Immature natural killer cell (primary cell): ENCODE measurements at places on chromosomes 1 and 21.

DNA sequence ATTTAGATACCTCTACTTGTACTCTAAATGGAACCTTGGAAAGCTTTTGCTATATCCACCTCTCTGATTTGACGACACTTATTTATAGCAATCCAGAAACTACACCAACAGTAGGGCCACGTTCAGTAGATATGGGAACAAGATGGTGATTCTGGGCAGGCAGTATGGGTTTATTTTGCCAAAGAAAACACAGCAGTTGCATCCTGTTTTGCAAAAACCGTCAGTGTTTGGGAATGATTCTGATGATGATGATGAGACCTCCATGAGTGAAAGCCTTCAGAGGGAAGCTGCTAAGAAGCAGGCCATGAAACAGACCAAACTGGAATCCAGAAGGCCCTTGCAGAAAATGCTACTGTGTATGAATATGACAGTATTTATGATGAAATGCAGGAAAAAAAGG lies 41.5 kb upstream of the NEXN start:
- DNase-seq = no peak

DNA sequence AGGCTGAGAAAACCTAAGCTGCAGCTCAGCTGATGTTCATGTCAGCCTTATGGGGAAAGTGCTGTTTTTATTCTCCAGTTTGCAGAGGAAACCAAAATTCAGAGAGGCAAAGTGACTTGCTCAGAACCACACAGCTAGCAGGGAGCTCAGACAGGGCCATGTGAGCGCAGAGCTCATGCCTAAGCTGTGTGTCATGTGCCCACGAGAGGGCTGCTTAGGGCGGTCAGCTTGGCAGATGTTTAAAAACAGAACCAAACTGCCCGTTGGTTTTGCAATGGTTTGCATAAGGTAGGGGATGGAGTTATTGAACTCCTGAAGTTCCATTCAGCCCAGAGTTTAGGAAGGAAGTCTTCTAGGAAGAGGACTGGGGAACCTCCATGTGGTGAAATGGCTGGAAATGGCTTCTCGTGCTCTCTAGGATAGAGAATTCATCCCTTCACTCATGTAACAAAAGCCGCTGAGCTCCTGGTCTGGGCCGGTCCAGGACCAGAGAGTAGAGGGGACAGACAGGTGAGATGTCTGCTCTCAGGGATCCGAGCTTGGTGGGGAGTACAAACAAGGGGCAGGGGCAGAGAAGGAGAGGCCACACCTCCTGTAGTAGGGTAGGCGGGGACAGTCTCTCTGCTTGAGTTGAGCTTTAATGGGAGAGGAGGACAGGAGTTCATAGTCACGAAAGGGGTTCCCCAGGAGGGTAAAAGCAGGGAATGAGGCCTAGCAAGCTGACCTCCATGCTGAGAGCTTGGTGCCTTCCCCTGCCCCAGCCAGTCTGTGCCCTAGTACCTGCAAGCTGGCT lies 46.9 kb downstream of the ARHGEF10L start:
- no peak for DNase-seq

DNA sequence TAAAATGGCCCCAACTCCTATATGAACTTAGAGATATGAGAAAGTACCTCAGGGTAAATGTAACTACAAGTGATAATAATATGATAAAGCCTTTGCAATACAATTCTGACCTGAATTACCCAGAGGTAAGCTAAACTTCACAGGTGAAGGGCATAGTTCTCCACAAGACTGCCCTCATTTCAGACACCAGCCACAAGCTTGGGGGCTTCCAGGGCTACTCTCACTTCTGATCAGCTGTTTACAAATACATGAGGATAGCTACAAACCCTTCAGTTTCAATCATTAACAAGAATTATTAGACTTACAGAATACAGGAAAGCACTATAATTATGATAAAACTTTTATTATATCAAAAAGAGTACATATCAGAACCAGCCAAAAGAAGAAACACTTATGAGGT lies 18.7 kb upstream of the DPH5 start:
- no peak for DNase-seq

- no peak for DNase-seq
Measured at GRCh38 chr1:53637511-53638359, 101.2 kb downstream of the GLIS1 start.

DNA sequence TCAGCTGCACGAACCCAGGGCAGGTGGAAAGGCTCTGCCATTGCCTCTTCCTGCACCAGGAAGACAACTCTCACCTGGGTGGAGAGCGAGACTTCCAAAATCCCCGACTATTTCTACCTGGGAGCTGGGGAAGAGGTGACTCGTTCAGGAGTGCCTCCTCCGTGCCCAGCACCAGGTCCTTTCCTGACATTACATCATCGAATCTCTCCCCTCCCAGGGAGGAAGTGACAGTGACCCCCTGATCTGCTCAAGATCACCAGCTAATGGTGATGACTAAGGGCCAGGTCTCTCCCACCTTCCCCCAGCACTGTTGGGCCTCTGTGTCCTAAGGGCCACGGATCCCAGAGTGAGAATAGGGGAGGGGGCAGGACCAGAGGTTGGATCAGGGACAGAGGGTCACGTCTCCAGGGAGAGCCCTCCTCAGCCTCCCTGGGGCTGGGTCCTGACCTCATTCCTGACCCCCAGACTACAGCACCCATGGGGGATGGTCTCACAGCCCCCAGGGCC lies 6.8 kb downstream of the MEGF6 start:
- DNase-seq = no peak

DNA sequence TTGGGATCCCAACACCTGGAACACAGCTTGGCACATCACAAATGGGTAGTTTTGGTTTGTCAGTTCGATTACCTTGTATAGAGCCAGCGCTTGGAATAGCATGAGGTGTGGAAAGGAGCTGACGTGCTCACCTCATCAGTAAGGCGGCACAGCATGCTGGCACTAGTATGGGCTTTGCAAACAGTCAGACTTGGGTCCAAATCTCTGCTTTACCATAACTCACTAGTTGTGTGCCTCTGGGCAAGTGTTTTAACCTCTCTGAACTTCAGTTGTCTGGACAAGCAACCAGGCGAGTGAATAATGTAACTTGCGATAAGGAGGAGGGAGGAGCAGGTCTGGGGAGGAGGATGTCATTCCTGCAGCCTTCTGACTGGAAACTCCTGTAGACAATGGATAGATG lies 26.3 kb upstream of the NEK2 start:
- no peak for DNase-seq

- DNase-seq = no peak
Measured at GRCh38 chr1:197909384-197909783, 7.0 kb downstream of the C1orf53 start.
